ENCODE measurements at places on chromosomes 13 and 19.

GRCh38 chr19:56253737-56254136 lies 18.8 kb upstream of the EDDM13 start:
- DNase-seq = no peak

DNA sequence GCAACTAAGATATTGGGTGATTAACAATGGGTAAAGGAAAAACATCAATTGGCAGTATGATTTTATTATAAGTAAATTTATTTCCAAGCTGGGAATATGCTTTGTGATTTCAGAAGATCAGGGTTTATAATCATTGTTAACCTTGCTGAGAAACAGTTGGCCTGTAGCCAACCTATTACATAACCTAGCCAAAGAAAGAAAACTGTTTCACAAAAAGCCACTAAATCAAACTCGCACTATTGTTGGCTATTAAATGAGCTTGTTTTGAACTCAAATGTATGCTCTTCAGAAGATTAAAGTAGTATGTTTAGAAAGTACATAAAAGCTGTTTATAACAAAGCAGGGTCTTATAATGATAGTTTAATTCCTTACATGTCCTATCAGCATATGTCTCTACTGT lies 151.7 kb downstream of the LHFPL6 start:
- DNase-seq = no peak

GRCh38 chr13:28318496-28318895 lies 176.4 kb downstream of the FLT1 start:
- DNase-seq = no peak

DNA sequence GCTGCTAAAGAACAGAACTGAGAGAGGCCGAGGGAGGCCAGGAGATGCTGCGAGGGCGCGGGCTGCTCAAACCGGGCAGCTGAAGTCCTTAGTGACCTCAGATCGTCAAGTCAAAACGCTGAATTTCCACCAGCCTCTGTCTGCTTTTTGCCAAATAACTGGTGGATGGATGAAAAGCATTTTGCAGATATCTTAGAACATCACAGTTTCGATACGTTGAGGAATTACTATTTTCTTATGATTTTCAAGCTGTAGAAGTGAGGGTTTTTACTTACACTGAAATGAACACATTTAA lies 2.0 kb downstream of the GPC6 start:
- DNase-seq = no peak

GRCh38 chr19:51396175-51396574 lies 5.8 kb upstream of the C19orf84 start:
- no peak for DNase-seq

- no peak for DNase-seq
Observed at GRCh38 chr13:92727118-92727517, 499.5 kb upstream of the GPC6 start.

GRCh38 chr19:31232871-31233270 lies 116.4 kb downstream of the TSHZ3 start:
- DNase-seq = no peak

DNA sequence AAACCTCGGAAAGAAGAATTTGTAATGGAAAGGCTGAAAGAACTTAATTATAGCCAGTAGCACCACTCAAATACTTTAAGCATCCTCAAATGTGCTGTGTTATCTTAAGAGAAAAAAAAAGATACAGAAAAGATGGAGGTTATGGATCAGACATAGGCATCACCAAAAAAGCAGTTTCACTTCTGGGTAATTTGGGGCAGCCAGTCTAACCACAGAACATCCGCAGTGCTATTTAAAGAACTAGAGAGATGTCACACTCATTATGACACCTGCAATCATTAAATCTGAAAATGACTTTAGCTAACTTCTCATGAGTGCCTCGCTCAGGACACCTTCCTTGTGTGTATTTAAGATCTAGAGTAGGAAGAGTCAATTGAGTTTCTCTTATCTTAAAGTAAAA lies 211.8 kb downstream of the RBM26 start:
- DNase-seq = no peak

DNA sequence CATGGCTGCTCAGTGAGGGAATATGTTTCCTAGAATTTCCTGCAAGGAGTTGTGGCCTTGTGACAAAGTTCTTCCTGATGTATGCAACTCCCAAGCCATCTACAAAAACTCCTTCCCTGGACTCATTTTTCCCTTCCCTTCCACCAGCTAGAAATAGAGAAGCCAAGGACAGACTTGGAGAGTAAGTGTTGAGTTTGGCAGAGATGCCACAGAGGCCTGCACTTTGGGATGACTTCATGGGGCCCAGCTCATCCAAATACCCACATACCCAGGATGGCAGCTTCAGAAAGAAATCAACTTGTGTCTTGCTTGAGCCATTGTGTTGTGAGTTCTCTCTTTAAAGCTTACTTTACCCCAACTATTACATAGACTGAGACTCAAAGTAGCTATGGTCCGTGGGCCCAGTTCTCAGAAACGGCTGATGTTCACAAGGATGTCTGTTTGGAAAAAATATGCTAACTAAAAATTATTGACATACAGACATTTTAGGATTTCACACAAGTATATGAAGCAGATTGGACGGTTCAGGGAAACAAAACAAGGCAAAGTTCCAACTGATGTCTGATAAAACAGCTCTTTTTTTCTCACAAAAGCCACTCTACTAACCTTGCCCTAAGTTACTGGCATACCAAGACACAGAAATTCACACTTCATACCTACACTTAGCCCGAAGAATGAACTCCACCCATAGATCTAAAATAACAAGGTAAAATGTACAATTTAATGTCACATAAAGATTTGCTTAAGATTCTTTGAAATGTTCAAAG lies 107.9 kb downstream of the NALCN start:
- DNase-seq = no peak

DNA sequence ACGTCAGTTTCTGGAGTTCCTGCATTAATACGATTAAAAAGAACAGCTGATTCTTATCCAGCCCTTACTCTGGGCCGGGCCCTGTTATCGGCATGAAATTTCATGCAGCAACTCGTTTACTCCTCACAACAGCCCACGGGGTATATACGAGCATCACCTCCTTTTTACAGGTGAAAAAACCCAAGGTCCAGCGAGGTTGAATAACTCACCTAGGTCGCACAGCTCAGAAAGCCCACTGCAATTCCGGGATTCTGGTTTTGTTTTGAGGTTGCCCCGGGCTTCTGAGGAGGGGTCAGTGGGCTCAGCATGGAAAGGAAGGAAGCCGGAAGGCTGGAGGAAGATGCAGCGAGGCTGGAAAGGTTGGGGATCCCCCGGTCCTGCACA lies 577 bp upstream of the ACP7 start:
- DNase-seq = no peak

GRCh38 chr19:19747357-19748220 lies 14.7 kb upstream of the ZNF14 start:
- no peak for DNase-seq

DNA sequence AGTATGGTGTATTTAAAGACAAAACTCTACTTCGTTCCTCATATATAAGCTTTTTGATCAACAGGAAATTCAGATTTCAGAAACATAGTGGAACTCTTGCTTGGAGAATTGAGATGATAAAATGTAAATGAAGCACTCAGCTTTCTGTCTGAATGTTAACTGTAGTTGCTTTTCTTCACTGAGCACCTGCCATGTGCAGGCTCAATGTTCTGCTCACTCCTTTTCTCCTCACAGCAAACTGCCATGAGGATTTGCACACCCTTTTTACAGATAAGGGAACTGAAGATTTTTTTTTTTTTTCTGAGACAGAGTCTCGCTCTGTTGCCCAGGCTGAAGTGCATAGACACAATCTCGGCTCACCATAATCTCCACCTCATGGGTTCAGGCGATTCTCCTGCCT lies 28.0 kb upstream of the FOXO1 start:
- no peak for DNase-seq

DNA sequence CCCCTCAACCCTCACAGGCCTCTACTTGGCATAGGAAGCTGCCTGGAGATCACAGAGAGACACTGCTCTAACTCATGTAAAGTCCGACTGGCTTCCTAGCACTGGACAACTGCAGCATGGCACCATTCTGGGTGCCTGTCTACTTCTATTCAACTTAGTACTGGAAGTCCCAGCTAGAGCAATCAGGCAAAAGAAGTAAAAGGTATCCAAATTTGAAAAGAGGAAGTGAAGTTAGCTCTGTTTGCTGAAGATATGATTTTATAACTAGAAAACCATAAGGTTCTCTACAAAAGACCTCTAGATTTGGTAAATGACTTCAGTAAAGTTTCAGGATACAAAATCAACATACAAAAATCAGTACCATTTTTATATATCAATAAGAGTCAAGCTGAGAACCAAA lies 1017.6 kb downstream of the PCDH9 start:
- no peak for DNase-seq

DNA sequence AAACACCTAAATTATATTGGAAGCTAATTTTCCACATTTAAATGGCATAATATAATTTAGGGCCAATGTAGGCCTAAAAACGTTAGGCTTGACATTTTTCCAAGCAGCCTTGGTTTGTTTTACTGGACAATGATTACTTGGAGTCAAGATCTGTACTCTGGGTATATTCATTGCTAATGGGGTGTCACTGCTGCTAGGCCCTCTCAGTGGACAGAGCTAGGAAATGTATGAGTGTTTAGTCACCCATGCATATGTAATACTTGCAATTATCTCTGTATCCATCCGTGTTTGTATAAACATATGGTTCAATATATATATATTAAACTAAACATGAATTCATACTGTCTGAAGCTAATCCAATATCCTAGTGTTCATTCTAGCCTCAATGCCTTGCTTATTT lies 598.1 kb downstream of the DCT start:
- DNase-seq = no peak

- DNase-seq = no peak
Observed at GRCh38 chr13:111043575-111043982, 71.5 kb upstream of the ARHGEF7 start.

DNA sequence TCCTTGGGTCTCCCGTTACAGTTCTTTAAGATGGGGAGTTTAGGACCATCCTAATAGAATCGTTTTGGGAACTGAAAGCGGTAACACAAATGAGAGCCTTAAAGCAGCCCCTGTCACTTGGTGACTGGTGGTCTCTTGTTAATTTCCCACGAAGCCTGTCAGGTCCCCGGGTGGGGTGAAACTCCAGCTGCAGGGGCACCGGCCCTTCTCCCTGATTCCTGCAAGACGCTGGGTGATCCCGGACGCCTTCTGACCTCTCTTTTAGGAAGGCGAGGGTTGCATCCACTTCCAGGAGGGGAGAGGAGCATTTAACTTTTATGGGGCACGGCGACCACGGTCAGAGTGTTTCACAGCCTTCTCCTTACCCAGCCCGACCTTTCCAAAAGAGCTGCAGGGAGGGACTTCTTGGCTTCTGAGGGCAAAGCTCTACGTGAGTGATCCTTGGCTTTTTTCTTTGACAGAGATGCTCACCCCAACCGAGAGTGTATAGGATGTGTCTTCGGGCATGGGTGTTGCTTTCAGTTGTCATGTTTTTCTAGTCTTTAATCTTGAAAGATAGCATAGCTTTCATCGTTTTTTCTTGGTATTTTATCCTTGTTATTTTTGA lies 688 bp downstream of the ZNF225 start:
- DNase-seq = no peak

GRCh38 chr13:38537051-38537450 lies 149.8 kb upstream of the FREM2 start:
- no peak for DNase-seq

DNA sequence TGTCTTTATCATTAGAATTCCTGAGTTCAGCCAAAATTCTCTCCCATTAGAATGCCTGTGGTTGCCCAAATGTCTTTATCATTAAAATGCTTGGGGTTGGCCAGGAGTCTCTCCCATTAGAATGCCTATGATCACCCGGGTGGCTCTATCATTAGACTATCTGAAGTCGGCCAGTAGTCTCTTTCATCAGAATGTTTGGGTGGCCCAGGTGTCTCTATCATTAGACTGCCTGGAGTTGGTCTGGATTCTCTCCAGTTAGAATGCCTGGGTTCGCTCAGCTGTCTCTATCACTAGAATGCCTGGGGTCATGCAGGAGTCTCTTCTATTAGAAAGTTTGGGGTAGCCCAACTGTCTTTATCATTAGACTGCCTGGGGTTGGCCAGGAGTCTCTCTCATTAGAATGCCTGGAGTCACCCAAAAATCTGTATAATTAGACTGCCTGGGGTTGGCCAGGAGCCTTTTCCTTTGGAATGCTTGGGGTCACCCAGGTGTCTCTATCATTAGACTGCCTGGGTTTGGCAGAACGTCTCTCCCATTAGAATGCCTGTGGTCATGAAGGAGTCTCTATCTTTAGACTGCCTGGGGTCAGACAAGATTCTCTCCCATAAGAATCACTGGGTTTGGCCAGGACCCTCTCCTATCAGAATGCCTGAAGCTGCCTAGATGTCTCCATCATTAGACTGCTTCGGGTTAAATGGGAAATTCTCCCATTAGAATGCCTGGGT lies 1478.3 kb downstream of the UQCRFS1 start:
- DNase-seq = no peak

GRCh38 chr13:96003304-96003703 lies 49.9 kb downstream of the UGGT2 start:
- DNase-seq = no peak

DNA sequence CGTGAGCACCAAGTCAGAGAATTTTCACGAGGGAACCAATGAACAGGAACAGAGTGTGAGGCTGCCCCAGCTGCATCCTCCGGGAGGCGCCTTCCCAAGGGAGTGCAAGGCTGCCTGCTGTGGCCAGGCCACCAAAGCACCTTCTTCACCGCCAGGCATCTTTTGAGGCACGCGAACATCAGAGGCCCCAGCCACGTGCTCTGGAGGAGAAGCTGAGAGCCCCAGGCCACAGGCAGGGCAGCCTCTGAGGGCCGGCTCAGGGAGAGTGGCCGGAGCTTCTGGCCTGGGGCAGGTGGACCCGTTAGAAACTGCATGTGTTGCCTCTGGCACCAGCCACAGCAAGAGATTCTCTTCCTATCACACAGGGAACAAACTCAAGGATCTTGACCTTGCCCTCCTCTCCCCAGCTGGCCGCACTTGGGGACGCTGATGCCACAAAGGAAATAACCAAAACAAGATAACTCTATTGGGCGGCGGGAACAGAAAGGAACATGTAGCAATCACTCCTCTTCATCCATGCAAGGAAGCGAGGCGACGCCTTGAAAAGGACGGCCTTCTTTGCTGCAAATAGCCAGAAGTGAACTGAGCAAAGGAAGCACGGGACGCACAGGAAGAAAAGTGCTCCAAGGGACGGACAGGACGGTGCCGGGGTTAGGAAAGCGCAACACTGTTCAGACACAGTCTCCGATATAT lies 19.9 kb downstream of the GAS6 start:
- DNase-seq = no peak

- DNase-seq = no peak
Observed at GRCh38 chr19:15448044-15448777, 1.5 kb downstream of the WIZ start.

GRCh38 chr19:54420383-54421168 lies 5.3 kb downstream of the TTYH1 start:
- DNase-seq = no peak

GRCh38 chr13:80666782-80667552 lies 326.0 kb upstream of the SPRY2 start:
- DNase-seq = no peak

All from activated CD4-positive, alpha-beta T cell treated with anti-CD3 and anti-CD28 coated beads for 4 hours (primary cell).